D341Med (cell line): ENCODE measurements at places on chromosomes 6 and 20.

- peak; percentile 6 for DNase-seq
These were observed 81.2 kb downstream of the THBS2 start for GRCh38 chr6:169172456-169172855.

GRCh38 chr6:7542065-7542873, 798 bp downstream of the DSP start:
- DNase-seq, result peak; percentile 69

DNA sequence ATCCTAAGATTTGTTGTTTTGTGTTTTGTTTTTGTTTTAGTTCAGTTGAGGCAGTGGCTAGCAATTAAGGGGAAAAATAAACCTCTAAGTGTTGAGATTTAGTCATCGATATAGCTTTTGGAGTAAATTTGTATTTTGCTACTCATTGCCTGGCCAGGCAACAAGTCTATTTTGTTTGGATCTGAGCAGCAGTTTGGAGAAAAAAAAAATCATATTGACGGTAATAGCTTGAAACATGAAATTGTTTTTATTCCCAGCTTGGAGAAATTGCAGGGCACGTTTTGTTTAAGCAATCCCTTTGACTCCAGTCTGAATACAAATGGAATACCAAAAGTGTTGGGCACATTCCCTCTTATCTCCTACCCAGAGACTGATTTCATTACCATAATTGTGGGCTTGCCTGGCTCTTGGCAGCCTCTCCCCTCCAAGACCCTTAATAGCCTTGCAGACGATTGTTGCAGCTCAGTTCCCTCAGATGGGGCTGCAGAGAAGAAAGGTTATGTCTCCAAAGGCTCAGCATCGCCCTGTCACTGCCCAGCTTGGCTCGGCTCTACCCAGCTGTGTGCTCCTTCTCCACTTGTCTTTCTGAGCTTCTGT, 56.0 kb downstream of the ISM1 start:
- no peak for DNase-seq

DNA sequence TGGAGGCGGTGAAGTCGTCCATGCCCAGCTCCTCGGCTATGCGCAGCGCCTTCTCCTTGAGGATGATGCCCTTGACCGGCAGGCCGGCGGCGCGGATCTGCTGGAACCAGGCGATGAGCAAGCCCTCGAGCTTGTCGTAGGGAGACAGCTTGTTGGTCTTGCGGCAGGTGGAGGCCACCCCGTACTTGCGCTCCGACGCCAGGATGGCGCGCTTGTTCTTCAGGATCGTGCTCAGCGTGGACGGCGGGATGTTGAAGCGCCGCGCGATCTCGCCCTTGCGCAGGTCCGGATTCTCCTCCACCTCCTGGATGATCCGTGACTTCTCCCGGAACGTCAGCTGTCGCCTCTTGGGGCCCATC, 435 bp downstream of the CENPB start:
- DNase-seq, result peak; percentile 77

DNA sequence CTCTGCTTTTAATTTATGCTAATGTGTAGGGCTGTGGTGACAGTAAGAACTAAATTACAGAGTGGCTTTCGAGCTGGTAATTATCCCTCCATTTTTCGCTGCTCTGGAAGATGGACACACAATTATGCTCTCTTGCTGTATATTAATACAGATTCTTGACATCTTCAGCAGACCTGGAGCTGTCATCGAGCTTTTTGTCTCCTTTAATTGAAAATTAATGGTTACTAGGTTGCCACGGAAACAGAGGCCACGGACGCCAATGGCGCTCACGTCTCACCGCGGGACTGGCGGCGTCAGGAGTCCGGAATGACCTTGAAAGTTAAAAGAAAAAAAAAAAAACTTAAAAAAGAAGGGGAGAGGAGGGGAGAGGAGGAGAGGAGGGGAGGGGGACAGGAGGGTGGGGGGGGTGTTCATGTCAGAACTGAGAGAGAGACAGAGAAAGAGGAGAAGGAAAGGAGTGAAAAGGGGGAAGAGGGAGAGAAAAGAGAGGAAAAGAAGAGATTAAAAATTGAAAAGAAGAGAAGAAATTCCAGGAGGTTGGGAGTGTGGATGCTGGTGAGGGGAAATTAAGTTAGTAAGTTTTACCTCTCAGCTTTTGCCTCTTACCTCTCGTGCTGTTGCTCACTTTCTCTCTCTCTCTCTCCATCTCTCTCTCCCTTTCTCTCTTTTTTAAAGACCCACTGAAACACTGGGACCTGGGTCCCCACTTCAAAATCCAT, 22.1 kb upstream of the FOXP4 start:
- no peak for DNase-seq

DNA sequence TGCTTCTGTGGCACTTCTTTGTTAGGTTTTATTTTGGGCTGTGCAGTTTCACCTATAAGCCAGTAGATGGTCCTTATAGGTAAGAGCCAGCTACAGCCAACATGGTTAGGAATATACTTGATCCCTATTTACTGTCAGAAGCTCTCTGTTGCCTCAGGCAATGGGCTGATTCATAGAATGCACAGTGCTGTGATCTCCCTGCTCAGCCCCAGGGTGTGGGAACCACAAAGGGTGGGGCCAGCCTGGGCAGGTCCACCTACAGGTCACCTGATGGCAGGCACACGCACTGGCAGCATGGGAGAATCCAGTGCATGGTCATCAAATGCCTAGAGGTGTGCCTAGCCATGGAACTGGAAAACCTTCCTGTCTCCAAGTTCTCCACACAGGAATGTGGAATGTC, 191.9 kb downstream of the MOXD1 start:
- DNase-seq, result no peak

DNA sequence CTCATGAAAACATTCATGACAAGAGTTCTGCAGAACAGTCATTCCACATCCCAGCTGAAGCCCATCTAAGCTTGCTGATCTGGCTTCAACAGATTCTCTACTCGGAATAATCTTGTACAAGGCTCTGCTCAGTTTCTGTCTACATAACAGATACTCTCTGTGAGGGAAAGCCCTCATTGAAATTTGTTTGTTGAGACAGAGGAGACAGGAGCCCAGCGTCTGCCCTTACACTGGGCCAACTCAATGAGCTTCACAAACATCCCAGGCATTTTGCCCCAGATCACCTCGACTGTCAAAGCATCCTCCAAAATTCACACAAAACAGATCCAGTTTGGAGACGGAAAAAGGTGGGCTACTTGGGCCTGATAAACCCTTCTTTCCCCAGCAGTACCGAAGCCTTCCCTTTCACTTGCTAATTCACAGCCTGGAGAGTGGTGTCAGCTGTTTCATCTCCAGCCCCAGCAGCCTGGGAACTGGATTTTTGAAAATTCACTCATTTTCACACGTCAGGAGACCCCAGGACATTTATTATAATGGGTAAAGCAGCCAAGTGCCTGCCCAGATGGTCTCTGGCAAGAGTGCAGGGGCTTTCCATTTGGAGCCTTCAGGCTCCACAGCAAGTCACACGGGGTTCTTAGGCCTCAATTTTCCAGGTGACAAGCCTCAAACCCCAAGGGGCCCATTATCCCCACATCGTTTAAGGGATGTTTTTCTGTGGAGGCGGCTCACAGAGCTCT, 7.3 kb downstream of the CCDC167 start:
- DNase-seq, result no peak

DNA sequence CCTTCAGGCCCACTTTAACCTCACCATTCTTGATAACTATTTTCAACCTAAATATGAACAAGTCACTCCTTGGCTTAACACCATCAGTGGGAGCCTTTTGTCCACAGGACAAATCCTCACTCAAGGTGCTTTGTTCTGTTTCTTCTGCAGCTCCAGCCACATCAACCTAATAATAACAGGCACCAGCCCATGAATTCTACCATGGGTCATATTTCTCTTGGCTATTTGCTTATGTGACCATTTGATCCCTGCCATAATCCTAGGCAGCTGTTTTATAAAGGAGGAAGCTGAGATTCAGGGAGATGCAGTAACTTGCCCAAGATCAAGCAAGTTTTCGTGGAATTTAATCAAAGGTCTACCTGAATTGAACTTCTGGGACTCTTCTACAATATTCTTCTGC, 561.3 kb downstream of the DHX35 start:
- DNase-seq, result no peak
